ENCODE measurements at places on chromosomes 5 and 9.

DNA sequence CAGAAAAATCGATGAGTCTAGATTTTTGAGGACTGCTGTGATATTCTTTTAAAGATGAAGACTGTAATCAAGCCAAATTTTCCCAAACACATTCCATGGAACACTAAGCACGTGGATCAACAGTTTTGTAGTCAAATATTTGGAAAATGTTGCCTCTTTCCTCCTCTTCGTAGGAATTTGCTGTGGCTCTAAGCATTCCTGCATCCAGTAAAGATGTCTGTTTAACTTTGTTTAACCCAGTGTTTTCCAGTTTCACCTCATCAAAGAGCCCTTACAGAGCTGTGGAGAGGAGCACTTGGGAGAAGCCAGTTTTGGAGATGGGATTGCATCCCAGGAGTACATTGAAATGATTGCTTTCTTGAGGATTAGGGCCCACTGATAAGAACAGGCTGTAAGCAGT, 58.9 kb downstream of the INSYN2B start:
- DNase-seq, result no peak

GRCh38 chr9:113156880-113157279, 6.1 kb downstream of the SLC31A2 start:
- DNase-seq, result no peak

GRCh38 chr5:125409861-125410536, 663.6 kb upstream of the ZNF608 start:
- DNase-seq, result peak; percentile 25

DNA sequence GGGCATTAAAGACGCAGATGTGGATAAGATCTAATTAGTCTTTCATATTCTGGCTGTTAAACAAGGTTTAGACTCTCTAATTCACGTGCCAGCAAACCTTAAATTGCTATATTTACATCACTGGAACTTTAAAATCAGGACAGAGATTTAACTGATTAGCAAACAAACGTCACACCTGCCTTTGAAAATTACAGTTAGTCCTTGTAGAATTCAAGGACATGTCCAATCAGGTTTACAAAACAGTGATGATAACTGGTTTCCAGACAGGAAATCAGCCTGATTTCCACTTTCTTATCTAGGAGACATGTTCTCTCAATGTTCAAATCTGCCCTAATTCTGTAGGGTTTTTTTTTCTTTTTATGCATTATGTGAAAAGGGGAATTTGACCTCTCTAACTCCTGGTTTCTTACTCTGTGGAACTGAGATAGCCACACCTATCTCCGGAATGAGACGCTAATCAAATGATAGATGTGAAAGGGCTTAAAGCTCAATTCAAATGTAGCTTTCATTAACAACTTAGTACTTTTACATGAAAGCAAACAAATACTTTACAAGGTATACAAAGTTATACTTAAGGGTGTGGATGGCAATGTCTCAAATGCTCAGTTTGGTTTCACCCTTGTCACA, 26.5 kb downstream of the SPINK5 start:
- no peak for DNase-seq

DNA sequence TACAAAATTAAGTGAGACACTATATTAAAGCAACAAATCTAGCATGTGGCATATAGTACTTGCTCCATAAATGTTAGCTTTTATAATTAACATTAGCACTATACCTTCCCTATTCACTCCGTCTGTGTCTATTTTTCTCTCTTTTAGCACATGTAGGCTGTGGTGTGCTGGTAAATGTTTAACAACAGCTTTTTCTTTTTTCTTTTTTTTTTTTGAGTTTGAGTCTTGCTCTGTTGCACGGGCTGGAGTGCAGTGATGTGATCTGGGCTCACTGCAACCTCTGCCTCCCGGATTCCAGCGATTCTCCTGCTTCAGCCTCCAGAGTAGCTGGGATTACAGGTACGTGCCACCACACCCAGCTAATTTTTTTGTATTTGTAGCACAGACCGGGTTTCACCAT, 62.1 kb downstream of the SPRY4 start:
- no peak for DNase-seq

GRCh38 chr9:114321759-114322158, 1.1 kb upstream of the ORM1 start:
- DNase-seq, result peak; percentile 76

DNA sequence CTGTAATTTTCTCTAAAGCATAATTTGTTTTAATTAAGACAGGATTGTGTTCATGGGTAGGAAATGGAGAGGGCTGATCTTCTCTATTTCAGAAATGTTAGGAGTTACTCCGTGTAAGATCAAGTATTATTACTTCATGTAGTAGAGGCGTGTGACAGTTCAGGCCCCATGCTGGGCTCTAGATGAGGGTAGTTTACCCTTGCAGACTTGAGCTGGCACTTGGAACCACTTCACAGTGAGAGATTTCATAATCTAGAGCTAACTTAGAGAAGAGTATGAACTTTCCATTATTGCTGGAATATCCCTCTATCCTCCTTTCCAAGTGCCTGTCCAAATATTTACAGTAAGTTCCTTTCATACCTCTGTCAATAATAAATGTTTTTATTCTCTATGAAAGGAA, 195.1 kb downstream of the PCSK5 start:
- DNase-seq, result no peak

- DNase-seq, result no peak
Measured at GRCh38 chr9:12697719-12698118, 4.5 kb downstream of the TYRP1 start.

DNA sequence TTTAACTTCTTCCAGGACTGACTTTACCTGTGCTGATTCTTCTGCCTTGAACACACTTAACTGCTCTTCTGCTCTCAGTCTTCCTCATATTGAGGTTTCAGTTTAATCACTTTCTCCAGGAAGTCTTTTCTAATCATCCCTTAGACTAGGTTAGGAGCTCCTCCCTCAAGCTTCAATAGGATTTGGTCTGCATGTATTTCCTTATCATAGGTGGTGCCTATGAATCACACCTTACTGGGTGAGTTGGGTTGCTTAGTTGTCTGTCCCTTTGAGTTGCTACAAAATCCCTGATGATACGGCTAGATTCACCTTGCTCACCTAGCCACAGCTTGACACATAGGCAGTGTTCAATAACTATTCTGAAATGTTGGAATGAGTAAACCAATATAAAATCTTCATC, 164.4 kb downstream of the DNAH5 start:
- no peak for DNase-seq

DNA sequence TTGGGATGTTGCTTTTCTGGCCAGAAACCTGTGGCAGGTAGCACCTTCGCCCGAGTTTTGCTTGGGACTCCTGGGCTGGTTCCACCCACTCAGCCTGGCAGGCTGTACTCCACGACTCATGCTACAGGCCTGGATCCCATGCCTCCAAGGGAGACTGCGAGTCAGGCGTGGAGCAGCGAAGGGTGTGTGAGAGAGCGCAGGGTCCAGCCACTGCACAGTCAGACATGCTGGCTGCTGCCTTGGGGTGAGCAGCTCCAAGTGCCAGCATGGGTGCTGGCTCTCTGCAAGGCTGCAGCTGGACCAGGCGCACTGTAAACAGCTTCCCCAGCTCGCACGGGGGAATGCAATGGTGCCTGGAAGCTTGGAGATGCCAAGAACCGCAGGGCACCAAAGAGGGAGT, 249.6 kb upstream of the EDIL3 start:
- no peak for DNase-seq

DNA sequence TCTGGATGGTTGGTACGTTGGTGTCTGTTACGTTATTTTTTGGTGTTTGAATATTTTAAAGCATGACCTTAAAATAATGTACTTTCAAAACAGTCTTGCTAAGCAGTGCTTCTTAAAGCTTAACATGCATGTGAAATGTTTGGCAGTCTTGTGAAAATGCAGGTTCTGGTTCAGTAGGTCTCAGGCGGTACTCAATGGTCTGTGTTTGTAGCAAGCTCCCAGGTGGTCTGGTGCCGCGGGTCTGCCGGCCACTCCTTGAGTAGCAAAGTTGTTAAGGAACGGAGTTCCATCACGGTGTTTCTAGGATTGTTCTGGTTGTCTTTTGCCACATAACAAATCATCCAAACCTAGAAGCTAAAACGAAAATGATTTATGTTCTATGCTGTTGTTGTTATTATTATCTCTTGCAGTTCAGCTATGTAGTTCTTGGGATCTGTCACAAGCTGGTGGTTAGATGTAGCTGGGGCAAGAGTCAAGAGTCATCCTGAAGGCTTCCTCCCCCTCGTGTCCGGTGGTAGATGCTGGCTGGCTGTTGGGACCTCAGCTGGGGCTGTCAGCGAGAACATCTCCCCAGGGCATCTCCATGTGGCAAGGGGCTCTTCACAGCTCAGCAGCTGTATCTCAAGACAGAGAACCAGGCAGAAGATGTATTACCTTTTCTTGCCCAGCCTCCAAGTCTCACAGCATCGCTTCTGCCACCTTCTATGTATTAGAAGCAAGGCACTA, 186.8 kb downstream of the PALM2AKAP2 start:
- no peak for DNase-seq

GRCh38 chr5:159130871-159131270, 31.2 kb upstream of the EBF1 start:
- DNase-seq, result no peak

GRCh38 chr5:92470770-92471169, 1087.7 kb upstream of the ARRDC3 start:
- no peak for DNase-seq

Data from ELR (cell line).